Hematopoietic multipotent progenitor cell treated with erythropoietin and hydrocortisone succinate and interleukin-3 and kit ligand, for 4 days (in vitro differentiated cells): ENCODE measurements at places on chromosomes 3 and 15.

DNA sequence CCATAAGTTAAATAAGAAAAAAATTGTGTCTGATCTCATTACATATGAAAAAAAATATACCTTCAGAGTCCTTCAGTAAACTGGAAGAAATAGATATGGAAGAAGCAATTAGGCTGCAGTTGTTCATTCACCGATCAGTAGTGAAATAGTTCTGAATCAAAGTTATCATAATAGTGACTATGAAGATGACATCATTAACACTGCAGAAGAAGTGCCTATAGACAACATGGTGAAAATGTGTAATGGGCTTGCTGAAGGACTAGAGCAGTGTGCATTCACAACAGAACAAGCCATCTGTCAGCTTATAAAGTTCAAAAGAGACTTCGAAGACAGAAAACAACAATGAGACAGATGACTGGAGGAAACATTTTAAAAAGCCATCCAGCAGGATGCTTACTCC is 144.5 kb downstream of the NAALADL2 start:
- no peak for DNase-seq

GRCh38 chr3:29347412-29347811 is 66.5 kb downstream of the RBMS3 start:
- no peak for DNase-seq

- peak; percentile 63 for DNase-seq
These were observed 158.6 kb upstream of the NR2E3 start for GRCh38 chr15:71651750-71652186.

- DNase-seq: peak; percentile 13
These were observed 18.1 kb upstream of the SLC7A14 start for GRCh38 chr3:170603770-170604510.
